ENCODE measurements at places on chromosomes 5 and 9.

DNA sequence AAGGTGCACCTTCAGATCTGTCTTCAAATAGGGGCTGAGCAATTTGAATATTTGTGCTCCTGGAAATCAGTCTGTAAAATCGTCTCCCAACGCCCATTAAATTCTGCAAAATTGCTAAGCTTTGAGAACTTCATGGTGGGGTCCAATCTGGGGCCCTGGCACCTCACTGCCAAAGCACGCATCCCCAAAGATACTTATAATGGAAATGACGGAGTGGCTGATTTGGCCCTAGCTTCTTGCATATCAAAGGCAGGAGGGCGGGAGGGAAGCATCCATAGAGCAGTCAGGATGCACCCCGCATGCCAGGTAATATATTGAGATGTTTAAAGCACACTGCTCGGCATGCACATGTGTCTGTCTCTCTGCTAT, 422.3 kb downstream of the EBF1 start:
- no peak for DNase-seq

DNA sequence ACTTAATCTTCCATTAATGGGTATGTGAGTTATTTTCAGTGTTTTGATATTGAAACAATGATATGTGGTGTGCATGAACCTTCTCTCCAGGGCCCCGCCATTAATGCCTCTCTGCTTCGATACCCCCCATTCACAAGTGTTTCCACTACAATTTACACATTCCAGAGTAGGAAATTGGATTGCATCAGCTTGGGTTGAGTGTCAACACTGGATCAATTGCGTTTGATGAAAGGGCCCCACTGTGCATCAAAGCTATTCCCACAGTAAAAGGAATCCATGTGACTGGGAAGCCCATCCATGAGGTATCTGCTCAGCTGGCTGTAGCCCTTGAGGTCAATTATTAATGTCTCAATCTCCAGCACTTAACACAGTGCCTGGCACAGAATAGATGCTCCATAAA, 17.8 kb upstream of the LVRN start:
- DNase-seq = no peak

DNA sequence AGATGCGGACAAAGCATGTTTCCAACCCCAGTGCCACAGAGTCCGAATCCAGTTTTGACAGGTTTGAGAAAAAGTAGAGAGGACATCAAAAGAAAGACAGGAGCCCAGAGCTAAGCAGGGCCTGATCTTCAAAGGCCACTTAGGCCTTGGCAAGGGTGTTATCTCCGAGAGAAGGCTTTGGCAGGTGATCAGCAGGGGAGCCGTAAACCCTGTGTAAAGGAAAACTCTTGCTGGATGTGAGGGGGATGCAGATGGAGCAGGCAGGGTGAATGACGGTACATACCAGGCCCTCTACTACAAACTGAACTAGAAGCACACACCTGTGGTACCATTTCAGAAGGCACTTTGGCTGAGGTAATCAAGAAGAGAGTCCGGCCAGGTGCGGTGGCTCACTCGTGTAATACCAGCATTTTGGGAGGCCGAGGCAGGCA, 1.4 kb upstream of the HNRNPH1 start:
- no peak for DNase-seq

GRCh38 chr9:98913705-98914104, 30.0 kb upstream of the COL15A1 start:
- no peak for DNase-seq

GRCh38 chr5:126531543-126532120, 63.4 kb downstream of the ALDH7A1 start:
- DNase-seq = peak; percentile 29

DNA sequence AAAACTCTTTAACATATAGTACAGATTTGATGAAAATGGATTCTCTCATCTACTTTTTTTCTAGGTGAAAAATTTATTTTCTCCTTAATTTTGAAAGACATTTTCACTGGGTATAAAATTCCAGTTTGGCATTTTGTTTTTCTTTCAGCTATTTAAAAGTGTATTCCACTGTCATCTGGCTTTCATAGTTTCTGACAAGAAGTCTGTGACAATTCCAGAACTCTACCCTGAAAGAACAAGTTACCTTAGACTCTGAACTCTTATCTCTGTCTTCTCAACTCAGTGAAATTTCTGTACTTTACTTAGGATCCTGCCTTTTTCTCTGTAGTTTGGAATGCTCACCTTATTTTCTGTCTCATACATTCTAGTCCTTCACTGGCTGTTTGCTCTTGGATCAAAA, 161.7 kb downstream of the RANBP17 start:
- DNase-seq = no peak

DNA sequence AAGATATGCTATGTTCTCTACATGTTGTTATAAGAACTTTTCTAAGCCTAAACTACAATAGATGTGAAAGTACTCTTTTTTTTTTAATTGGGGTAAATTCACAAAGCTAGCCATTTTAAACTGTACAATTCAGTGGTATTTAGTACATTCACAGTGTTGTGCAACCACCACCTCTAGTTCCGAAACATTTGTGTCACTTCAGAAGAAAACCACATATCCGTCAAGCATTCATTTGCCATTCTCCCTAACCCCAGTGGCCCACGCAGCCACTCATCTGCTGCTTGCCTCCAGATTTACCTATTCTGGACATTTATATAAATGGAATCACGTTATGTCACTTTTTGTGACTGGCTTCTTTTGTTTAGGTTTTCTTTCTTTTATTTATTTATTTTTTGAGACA, 43.1 kb downstream of the SPTAN1 start:
- no peak for DNase-seq

DNA sequence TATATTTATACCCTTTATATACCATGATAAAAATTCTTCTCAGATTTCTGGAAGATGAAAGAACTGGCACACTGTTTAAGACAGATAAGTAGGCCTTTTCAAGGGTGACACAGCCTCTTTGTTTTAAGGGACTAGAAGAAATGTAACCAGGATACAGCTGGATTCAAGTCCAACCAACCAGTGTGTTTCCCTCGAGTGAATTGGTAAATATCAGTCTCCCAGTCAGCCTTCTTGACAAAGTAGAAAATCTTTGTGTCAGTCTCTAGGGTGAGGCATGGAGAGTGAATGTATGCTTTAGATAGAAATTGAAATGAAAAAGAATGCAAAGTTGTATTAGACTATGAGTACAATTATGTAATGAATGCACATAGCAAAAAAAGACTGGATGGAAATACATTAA, 119.1 kb downstream of the ZDHHC21 start:
- DNase-seq = no peak

GRCh38 chr9:136596630-136597031, 50.8 kb upstream of the NOTCH1 start:
- no peak for DNase-seq

DNA sequence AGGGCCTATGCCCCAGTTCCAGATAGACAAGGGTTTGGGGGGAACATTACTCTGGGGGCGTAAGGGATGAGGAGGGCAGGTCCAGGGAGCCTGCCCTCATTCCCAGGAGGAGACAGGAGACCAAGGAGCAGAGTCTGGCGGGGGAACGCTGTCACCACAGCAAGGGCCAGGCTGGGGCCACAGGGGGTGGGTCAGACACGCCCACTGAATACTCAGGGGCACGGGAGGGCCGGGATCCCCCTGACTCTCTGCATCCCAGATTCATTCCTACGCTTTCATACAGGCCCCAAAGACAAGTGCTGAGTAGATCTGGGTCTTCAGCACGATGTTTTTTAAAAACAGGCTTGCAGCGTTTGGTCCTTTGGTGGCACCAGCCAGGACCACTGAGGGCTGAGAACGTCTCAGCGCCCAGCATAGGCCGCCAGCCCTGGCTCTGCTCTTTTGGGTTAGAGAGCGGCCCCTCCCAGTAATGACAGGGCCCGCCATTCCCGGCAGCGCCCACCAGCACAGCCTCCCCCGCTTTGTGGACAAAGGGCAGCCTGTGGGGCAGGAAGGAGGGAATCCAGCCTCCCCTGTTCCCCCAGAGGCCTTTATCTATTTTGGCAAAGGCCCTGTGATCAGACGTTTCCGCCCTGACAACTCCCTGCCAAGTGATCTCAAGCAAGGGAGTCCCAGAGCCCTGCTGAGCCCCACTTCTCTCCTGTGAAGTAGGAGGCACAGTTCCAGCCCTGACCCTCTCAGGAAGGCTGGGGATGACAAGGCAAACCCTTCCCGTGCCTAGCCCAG, 24.9 kb downstream of the NEK6 start:
- DNase-seq = no peak

DNA sequence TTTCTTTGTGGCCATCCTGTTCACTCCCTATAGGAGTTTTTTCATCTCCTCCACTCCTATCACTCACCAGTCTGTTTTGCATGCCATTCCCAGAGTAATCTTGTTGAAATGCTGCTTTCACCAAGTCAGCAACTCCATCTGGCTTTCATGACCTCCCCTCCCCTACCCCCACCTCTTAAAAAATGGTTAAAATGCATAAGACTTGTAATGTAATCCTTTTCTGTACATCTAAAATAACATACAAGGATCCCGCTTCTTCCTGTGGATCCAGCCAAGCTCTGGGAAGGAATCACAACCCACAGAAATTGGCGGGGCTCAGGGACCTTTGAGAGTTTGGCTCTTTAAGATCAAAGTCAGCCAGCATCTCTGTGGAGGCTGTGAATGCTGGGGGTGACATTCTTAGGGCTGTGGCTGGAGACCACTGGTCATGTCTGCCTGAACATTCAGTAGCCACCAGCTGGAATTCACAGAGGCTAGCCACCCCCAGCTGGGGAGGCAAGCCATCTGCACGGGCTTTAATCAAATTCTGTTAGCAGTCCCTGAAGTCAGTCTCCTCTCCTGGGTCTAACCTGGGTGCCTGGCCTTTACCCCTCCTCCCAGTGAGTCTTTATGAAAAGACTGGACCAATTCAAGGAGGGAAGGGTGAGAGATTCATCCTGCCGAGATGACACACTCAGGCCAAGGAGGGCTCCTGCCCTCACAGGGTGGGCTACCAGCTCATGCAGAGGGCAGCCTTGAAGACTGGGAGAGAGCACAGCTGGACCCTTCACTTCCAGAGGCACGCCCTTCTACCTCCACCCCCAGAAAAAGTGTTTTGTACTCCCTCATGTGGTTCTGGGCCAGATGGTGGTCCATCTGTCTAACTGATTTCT, 132.9 kb downstream of the LIFR start:
- DNase-seq = no peak

GRCh38 chr5:13866792-13867191, 77.7 kb downstream of the DNAH5 start:
- peak; percentile 69 for DNase-seq

DNA sequence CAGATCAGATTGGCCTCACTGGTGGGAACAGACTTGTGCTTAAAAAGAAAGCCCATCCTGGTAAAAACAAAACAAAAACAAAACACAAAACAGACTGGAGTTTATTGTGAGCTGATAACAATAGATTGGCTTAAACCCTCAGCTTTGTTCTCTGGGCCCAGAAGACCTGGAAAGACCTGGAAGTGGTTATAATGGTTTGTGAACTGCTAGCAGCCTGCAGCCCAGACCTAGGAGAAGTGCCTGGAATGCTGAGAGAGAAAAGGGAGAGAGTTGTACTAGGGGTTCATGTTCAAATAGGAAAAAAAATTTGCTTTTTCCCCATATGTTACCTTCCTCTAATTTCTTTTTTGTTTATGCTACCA, 396.6 kb downstream of the DMAC1 start:
- no peak for DNase-seq

GRCh38 chr9:84000186-84000585, 19.6 kb downstream of the RMI1 start:
- no peak for DNase-seq

DNA sequence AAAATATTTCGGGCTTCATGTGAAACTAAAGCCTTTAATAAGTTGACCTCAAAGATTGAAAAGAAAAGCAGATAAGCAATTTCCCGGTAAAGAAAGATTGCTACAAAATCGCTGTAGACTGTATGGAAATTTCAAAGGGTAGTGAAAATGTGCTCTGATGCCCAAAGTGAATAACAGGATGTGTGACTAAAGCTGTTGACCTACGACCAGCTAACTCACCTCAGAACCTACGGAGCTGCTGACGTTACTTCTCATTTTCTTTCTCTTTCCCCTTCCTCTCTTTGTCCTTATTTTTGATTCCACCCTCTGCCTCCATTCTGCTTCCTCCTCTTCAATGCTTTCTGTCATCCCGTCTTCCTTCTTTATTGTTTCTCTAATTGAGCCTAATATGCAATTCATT, 103.2 kb downstream of the PDE4D start:
- DNase-seq = no peak

DNA sequence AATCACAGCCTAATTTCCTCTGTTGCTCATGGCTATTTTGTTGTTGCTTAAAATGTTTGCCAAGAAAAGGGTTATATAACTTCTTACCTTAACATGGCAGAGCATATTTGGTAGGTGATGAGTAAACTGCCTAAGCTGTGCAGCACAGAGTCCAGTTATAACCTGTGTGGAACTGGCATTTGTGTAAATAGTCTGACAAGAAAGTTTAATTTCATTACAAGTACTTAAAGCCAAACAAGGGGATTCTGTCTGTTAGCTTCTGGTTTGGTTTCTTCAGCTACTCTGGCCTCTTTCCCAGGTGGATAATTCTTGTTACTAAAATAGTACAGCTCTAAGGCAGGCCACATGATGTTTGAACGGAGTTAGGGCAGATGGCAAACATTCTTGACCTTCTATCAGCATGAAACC, 72.2 kb downstream of the PTCD2 start:
- DNase-seq = no peak

GRCh38 chr5:81694726-81695125, 56.2 kb downstream of the SSBP2 start:
- DNase-seq = no peak

GRCh38 chr9:90420211-90420610, 222.4 kb downstream of the DIRAS2 start:
- no peak for DNase-seq

DNA sequence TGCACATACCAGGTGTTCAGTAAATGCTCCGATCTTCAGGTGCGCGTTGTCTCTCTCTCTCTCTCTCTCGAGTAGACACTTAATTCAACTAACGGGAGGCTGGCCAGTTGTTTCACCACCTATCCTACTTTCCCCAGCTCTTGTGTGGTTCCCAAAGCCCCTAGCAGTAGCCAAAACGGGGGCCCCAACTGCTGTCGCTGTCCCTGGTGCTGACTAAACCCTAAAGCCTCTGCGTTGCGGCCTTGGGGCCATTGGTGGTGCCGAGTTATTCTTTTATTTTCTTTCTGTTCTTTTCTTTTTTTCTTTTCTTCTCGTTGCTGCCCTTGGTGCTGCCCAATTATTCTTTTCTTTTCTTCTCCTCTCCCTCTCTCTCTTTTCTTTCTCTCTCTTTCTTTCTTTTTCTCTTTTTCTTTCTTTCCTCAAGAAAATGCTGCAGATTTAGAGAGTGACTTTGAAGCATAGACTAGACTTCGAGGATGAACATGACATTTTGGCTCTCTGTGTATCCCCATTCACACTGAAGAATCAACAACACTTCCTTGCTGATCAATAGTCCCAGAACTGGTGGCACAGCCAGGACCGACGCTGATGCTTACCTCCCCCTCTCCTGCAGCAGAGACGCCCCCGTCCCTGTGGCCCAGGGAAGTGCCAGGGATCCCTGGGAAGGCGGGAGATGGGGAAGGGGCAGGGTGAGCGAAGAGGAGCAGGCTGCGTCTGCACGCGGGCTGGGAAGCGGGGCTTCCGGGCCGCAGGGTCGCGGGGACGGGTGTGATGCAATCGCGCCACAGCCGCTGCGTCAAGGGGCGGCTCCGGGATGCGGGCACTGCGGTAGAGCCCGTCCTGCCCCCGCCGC, at the start of gene FBLL1:
Gene FBLL1 (plus strand): TSS at position 785 of the 853 bp plus-strand sequence. CDS start 200 bp downstream, outside the sequence.
- no peak for DNase-seq
